ENCODE measurements at places on chromosomes 16 and 17. TPM values are rescaled to one million over a fixed set of nuclear protein-coding genes. Genes with fewer than 3 reads are reported as not detected.
A peak's percentile ranks its signal among the peaks of the same experiment; 100 is the strongest.

Gene TAT
- 0.49 TPM for total RNA-seq

Gene PRR29
- total RNA-seq: 0.10 TPM

Gene KRTAP4-6
- total RNA-seq: not detected

Gene MYH13
- not detected for total RNA-seq

Gene MEOX1
- 0.21 TPM for total RNA-seq

Gene LGALS9C
- not detected for total RNA-seq

Gene TBC1D3K
- 1.5 TPM for total RNA-seq

Gene DRC3
- 3.6 TPM for total RNA-seq

Gene OTOA
- not detected for total RNA-seq

Gene DPEP3
- not detected for total RNA-seq

Gene ZNF23
- total RNA-seq: 5.2 TPM

DNA sequence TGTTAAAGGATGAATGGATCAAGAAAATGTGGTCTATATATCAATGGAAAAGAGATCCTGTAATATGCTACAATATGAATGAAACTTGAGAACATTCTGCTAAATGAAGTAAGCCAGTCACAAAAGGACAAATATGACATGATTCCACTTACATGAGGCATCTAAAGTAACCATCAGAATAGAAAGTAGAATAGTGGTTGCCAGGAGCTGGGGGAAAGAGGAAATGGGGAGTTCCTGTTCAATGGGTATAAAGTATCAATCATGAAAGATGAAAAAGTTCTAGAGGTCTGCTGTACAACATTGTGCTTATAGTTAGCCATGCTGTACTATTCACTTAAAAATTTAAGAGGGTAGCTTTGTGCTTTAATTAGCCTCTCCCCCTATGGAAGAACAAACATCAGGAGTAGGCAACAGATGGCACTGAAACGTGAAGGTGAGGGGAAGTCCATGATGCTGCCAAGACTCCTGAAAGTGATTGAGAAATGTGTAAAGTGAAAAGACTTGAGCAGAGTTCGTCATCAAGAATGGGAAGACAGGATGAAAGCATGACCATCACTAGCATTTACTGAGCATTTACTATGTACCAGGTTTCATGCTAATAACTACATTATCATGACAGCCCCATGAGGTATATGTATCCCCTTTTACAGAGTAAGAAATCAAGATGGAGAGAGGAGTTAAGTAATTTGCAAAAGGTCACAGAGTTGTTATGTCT is 167.2 kb downstream of the CYB561 start:
- H3K4me3 ChIP-seq: no peak overlapping the region
- no peak for DNase-seq
- peak overlapping the region; percentile 55 for H3K27ac ChIP-seq

DNA sequence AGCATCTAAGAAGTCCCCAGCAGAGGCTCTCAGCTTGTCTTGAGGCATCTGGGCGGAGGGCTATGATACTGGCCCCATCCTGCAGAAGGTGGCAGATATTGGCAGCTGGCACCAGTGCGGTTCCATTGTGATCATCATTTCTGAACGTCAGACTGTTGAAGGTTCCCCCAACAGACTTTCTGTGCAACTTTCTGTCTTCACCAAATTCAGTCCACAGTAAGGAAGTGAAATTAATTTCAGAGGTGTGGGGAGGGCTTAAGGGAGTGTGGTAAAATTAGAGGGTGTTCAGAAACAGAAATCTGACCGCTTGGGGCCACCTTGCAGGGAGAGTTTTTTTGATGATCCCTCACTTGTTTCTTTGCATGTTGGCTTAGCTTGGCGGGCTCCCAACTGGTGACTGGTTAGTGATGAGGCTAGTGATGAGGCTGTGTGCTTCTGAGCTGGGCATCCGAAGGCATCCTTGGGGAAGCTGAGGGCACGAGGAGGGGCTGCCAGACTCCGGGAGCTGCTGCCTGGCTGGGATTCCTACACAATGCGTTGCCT is at the start of gene CIITA:
TSS of gene CIITA (plus strand) at position 404 of the 543 bp plus-strand sequence. CDS start at position 533, 129 bp downstream.
- no peaks in the 10 kb centered on the region for H3K4me1 ChIP-seq
- DNase-seq: peak; percentile 17
- no peaks in the 10 kb centered on the region for H3K36me3 ChIP-seq
- peaks cover 42% of the 10 kb centered on the region for H3K27me3 ChIP-seq

DNA sequence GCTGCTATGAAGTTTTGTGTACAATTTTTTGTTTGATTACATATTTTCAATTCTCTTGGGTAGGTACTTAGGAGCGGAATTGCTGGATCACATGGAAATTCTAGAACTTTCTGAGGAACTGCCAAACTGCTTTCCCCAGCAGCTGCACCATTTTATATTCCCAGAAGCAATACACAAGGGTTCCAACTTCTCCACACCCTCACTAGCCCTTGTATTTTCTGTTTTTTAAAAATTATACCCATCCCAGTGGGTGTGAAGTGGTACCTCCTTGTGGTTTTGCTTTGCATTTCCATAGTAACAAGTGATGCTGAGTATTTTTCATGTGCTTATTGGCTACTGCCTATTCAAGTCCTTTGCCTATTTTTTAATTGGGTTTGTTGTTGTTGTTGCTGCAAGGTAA is 20.9 kb downstream of the NACA2 start:
- no peak for DNase-seq
- H3K36me3 ChIP-seq: no peaks in the 10 kb centered on the region
- H3K4me1 ChIP-seq: peaks cover 4% of the 10 kb centered on the region
- H3K4me3 ChIP-seq: no peak overlapping the region

- peak overlapping the region; percentile 7 for H3K4me3 ChIP-seq
- H3K4me1 ChIP-seq: peaks cover 75% of the 10 kb centered on the region
- H3K36me3 ChIP-seq: no peaks in the 10 kb centered on the region
- DNase-seq: no peak
- peak overlapping the region; percentile 83 for H3K27ac ChIP-seq
Measured at GRCh38 chr17:63434951-63435571, 11.0 kb downstream of the CYB561 start.

DNA sequence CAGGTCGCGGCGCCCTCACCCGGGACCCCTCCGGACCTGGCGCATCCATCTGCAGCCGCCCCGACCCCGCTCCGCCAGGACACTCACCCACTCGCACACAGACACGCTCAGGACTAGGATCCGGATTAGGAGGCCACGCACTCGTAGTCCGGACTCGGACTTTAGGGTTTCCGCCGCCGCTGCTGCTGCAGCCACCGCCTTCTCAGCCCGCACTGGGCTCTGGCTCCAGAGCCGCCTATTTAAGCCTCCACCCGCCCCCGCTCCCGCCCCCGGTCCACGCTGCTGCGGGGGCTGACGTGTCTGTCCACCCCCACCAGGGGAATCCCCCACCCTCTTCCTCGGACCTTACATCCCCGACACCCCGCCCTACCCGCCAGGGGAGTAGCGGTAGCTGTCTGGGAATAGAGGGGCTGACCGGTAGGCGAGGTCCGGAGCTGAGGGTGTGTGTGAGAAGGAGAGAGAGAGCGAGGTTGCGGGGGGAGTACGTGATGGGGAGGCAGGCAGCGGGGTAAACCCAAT is at the start of gene RRAD:
TSS of gene RRAD (minus strand) at position 214 of the 519 bp plus-strand sequence. CDS start 356 bp downstream, outside the sequence.
- H3K4me3 ChIP-seq: peak within 1 kb of the TSS; percentile 37
- no peak for DNase-seq
- peaks cover 6% of the 10 kb centered on the region for H3K4me1 ChIP-seq
- H3K27me3 ChIP-seq: no peaks in the 10 kb centered on the region

GRCh38 chr17:56897646-56898424 is 16.0 kb downstream of the TRIM25 start:
- DNase-seq: no peak
- peaks cover 10% of the 10 kb centered on the region for H3K36me3 ChIP-seq
- no peaks in the 10 kb centered on the region for H3K27me3 ChIP-seq
- H3K4me3 ChIP-seq: no peak overlapping the region
- no peaks in the 10 kb centered on the region for H3K4me1 ChIP-seq

GRCh38 chr17:73770115-73770848 is 126.0 kb upstream of the SDK2 start:
- H3K27me3 ChIP-seq: peaks cover 21% of the 10 kb centered on the region
- H3K27ac ChIP-seq: no peak overlapping the region
- H3K36me3 ChIP-seq: no peaks in the 10 kb centered on the region
- no peaks in the 10 kb centered on the region for H3K4me1 ChIP-seq
- no peak overlapping the region for H3K4me3 ChIP-seq

DNA sequence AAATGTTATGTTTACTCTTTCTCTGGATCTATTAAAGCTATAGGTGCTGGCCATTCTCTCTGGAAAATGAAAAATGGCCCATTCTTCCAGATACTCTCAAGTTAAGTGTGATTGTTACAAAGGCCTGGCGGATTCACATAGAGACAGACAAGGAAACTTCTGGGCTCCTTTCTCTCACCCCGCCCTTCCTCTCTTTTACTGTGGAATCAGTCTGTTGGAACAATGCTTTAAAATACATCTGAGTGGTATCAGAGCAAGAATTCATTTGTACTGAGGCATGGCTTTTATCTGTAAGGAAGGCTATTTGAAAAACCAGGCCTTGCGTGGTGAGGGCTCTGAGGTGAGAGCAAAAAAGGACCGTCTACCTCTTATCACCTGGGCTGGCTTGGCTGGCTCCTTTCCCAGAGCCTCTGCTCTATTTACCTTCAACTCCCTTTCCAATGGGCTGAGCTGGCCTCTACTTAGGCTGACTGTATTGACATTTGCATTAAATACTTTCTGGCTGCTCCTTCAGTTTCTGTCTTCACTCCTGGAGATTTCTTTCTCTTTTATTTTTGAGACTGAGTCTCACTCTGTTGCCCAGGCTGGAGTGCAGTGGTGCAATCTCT is 274.0 kb downstream of the PHKB start:
- DNase-seq: no peak
- H3K27ac ChIP-seq: no peak overlapping the region
- H3K4me1 ChIP-seq: no peaks in the 10 kb centered on the region
- H3K36me3 ChIP-seq: no peaks in the 10 kb centered on the region
- H3K4me3 ChIP-seq: no peak overlapping the region

DNA sequence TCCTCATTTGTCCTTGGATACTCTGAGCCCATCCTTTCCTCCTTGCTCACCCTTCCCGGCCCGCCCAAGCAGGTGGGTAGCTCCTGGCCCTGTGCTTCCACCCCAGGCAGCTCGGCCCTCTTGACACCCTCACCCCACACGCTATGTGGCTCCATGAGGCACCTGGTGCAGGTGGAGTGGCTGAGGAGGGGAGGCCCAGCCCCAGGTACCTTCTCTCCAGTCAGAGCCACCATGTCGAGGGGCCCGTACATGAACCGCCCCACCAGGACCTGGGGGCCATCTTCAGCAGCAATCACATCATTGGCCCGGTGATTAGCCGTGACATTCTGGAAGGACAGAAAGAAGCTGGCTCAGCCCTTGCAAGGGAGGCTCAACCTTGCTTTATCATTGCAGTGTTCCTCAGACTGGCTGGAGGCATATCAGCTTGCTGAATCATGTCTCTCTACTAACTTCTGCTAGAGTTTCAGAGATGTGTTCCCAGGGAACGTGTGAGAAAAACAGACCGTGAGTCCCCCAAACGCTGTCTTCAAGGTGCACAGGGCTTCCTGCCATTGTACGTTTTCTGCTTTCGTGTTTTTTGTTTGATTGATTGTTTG is 20.3 kb downstream of the PIMREG start:
- H3K4me3 ChIP-seq: no peak overlapping the region
- no peak for DNase-seq
- no peaks in the 10 kb centered on the region for H3K4me1 ChIP-seq
- H3K27me3 ChIP-seq: no peaks in the 10 kb centered on the region
- H3K27ac ChIP-seq: no peak overlapping the region

GRCh38 chr16:67528870-67529581 is 397 bp downstream of the RIPOR1 start:
- no peak for DNase-seq

DNA sequence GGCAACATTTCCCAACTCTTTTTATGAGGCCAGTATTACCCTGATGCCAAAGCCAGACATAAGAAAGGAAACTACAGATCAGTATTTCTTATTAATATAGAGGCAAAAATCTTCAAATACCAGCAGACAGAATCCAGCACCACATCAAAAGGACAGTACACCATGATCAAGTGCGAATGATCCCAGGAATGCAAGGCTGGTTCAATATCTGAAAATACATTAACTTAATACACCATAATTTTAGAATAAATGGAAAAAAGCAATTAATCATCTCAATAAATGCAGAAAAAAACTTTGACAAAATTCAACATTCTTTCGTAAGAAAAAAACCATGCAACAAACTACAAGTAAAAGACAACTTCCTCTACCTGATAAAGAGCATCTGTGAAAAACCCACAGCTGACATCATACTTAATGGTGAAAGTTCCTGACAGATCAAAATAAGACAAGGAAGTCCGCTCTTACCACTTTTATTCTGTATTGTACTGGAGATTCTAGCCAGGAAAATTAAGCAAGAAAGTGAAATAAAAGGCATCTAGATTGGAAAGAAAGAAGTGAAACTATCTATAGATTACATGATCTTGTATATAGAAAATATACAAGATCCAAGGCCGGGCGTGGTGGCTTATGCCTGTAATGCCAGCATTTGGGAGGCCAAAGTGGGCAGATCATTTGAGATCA is 26.4 kb upstream of the MAPK3 start:
- no peaks in the 10 kb centered on the region for H3K27me3 ChIP-seq
- H3K27ac ChIP-seq: no peak overlapping the region
- H3K4me1 ChIP-seq: no peaks in the 10 kb centered on the region
- H3K36me3 ChIP-seq: no peaks in the 10 kb centered on the region
- no peak for DNase-seq

DNA sequence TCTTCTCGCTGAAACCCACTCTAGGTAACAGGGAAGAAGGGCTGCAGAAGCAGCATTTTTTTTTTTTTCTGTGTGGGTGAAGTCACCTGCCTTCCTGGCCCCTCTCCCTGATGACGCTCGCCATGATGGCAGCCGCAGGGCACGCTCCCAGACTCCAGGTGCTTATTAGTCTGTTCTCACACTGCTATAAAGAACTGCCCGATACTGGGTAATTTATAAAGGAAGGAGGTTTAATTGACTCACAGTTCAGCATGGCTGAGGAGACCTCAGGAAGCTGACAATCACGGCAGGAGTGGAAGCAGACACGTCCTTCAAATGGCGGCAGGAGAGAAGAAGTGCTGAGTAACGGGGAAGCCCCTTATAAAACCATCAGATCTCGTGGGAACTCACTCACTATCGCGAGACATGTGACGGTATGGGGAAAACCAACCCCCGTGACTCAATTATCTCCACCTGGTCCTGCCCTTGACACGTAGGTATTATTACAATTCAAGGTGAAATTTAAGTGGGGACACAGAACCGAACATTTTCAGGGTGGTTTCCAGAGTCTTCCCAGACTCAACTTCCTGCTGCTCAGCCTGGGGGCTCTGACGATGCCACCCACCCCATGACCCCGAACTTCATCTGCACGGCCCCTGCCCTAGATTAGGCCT is 34.9 kb upstream of the NLRP1 start:
- no peak overlapping the region for H3K27ac ChIP-seq
- no peaks in the 10 kb centered on the region for H3K4me1 ChIP-seq
- no peak for DNase-seq
- no peaks in the 10 kb centered on the region for H3K36me3 ChIP-seq
- 0 out of 2 replicates have a peak, but pooled peaks cover 2% of the 10 kb centered on the region for H3K27me3 ChIP-seq

GRCh38 chr16:878072-878784 is 77.7 kb upstream of the GNG13 start:
- no peak overlapping the region for H3K4me3 ChIP-seq
- DNase-seq: no peak
- no peaks in the 10 kb centered on the region for H3K4me1 ChIP-seq
- no peaks in the 10 kb centered on the region for H3K36me3 ChIP-seq
- no peaks in the 10 kb centered on the region for H3K27me3 ChIP-seq

GRCh38 chr17:78766225-78766624 is 15.8 kb downstream of the CYTH1 start:
- no peak overlapping the region for H3K27ac ChIP-seq
- no peak for DNase-seq

GRCh38 chr17:72764632-72765041 is 327.9 kb downstream of the SLC39A11 start:
- H3K27ac ChIP-seq: no peak overlapping the region
- H3K4me3 ChIP-seq: no peak overlapping the region
- H3K36me3 ChIP-seq: no peaks in the 10 kb centered on the region
- H3K27me3 ChIP-seq: no peaks in the 10 kb centered on the region
- no peaks in the 10 kb centered on the region for H3K4me1 ChIP-seq

All from Panc1 (cell line).